Stimulated activated CD4-positive, alpha-beta T cell treated with anti-CD3 and anti-CD28 coated beads, Interleukin-12 subunit alpha, Interleukin-12 subunit beta, amount 100 ng/mL, for 24 hours (primary cell): ENCODE measurements at places on chromosomes 11 and 22.

GRCh38 chr11:128424271-128424711 lies 163.1 kb downstream of the ETS1 start:
- DNase-seq: no peak

DNA sequence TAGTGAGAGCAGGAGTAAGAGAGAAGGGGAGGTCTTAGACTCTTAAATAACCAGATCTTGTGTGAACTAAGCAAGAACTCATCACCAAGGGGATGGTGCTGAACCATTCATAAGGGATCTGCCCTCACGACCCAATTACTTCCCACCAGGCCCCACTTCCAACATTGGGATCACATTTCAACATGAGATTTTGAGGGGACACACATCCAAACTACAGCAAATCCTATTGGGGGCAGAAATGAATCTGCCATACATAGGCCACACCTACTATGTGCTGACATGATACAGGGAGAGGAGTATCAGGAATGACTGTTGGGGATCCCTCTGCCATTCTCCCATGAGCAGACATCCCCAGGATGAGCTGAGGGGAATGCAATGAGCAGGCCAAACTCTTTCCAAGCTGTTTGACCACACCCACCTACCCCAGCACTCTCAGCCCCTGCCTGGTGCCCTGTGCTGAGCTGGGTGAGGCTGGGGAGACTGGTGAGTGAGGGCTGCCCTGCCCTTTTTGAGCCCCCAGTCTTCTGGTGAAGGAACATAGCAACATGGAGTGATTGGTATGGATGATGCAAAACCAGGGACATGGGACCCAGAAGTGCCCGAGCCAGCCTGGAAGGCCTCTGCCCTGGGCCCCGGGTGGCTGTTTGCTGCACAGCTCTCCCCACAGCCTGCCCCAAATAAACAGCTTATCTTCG lies 1.2 kb upstream of the GTSE1 start:
- no peak for DNase-seq

DNA sequence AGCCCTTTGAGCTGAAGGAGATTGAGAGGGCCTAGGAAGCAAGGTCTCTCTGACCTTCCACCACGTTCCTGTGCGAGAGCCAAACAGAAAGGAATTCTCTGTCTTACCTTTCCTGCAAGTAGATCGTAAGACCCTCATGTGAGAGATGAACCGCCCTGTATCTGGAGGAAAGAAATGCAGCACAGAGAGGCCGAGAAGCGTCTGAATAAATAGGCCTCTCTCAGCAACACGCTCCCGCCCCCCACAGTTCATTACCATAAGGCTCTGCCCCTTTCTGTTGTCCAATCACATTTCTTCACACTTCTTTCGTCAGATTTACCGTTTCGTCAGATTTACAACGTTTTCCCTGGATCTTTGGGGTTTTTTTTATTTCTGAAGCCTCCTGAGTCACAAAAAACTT lies 90.3 kb downstream of the BLID start:
- DNase-seq: no peak

DNA sequence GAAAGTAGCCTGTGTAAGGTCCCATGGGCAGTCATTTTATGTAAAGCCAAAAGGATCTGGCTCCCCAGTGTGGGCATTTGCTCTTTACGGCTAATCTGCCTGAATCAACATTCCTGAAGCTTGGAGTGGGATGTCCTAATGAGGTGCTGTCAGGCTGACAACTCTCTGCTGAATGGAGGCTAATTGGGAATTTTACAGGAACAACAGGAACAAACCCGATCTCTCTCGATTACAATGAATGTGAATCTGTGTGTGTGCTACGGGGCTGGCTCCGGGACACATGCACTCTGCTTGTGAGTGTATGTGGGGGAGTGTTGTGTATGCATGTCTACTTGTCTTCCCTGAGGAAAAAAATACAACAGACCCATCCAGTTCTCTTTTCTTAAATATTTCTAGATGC lies 415.2 kb downstream of the TENM4 start:
- no peak for DNase-seq

GRCh38 chr11:134277183-134278001 lies 1.2 kb downstream of the GLB1L3 start:
- no peak for DNase-seq

DNA sequence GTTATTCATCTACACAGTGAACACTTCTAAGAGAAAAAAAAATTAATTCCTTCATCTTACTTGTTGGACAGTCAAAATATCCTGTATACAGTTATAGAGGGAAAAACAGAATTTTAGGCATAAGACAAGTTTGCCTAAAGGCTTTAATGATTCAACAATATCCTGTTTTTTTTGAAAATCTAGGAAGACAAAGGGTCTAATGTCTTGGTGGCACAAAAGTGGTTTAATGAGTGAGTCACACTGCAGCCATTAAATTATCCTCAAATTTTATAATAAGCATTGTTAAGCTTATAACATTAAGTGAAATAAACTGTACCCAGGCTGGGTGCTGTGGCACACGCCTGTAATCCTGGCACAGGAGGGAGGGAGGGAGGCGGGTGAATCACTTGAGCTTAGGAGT lies 72.9 kb downstream of the GAB2 start:
- no peak for DNase-seq

GRCh38 chr11:68749229-68750123 lies 1.8 kb downstream of the TESMIN start:
- DNase-seq: no peak

- no peak for DNase-seq
Measured at GRCh38 chr22:23754980-23755636, 883 bp upstream of the VPREB3 start.

- DNase-seq: no peak
Measured at GRCh38 chr11:78397398-78397797, 20.2 kb downstream of the GAB2 start.

GRCh38 chr22:41563051-41563711 lies 2.4 kb downstream of the CSDC2 start:
- no peak for DNase-seq

DNA sequence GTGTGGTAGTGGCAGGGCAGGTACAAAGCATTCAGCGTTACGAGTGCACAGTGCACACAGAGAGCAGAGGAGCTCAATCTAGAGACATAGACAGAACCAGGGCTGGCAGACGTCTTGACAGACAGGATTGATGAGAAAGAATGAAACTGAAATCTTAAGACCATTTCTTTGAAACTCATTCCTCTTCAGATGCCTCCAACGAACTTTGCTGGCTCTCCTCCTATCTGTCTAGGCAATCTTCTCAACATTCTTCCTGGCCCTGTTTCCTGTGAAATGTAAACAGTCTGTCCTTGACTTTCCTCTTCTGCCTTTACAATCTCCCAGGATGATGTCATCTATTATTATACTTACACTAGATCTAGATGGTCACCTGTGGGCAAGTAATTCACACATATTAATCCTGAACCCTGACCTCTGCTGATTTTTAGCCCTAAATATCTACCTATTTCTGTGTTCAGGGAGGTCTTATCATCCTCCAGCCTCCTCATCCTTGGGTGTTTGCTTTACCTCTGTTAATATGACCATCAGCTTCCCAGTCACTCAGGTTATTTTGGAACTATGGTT lies 119.5 kb downstream of the ENTHD1 start:
- DNase-seq: peak; percentile 4

GRCh38 chr22:28017859-28018258 lies 98.8 kb upstream of the PITPNB start:
- DNase-seq: no peak

DNA sequence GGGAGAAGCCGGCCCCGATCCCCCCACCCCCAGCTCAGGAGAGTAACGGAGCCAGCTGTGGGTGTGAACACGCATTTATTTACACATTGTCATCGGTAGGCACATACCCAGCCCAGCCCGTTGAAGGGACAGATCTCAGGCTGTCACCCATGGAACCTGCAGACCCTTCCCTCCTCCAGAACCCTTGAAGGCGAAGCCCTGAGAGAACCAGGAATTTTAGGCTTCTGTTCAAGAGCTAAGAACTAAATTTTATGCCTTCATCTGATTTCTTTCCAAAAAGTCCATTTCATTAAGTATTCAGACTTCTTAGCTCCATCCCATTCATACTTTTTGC lies 379 bp upstream of the BRMS1 start:
- DNase-seq: no peak

DNA sequence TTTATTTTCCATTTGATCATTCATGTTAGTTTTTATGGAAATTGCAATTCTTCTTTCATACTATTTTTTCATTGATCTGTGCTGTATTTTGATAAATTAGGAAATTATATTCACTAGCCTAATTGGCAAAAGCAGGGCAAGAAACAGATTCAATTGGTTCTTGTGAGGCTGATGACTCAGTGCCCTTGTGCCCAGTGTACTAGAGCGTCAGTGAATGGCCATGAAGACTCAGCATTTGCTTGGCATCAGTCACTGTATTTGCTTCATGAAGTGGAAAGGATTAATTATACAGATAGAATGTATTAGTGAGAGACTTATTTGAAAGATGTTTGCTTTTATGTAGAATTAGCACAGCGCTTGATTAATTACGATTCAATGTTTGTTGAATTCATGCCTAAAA lies 31.8 kb downstream of the MRGPRX1 start:
- no peak for DNase-seq

- DNase-seq: no peak
Measured at GRCh38 chr22:22068025-22068424, 85.4 kb upstream of the TOP3B start.

- DNase-seq: no peak
Measured at GRCh38 chr11:13687271-13687670, 18.8 kb downstream of the FAR1 start.

- DNase-seq: no peak
Measured at GRCh38 chr11:128765571-128766549, 72.0 kb downstream of the FLI1 start.

GRCh38 chr11:94593030-94593429 lies 25.9 kb downstream of the PIWIL4 start:
- DNase-seq: no peak

DNA sequence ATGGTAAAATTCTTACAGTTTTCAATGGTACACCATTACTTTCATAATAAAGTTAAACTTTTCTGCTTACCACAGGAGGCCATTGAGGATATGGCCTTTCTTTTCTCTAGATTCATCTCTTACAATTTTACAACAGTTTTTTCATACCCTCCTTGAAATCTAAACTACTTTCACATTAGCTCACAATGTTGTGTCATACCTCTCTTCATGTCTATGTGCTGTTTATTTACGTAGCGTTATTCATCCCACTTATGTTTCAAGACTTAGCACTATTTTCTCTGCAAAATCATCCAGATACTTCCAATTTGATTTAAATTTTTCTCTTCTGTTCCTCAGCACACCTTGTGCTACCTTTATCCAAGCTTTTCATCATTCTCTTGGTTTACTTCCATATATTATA lies 123.3 kb downstream of the METTL15 start:
- DNase-seq: no peak

GRCh38 chr22:26768952-26769351 lies 111.6 kb downstream of the MIAT start:
- no peak for DNase-seq

GRCh38 chr11:119972281-119972680 lies 165.6 kb downstream of the TRIM29 start:
- no peak for DNase-seq

GRCh38 chr11:1447845-1448825 lies 38.4 kb downstream of the MOB2 start:
- DNase-seq: no peak

DNA sequence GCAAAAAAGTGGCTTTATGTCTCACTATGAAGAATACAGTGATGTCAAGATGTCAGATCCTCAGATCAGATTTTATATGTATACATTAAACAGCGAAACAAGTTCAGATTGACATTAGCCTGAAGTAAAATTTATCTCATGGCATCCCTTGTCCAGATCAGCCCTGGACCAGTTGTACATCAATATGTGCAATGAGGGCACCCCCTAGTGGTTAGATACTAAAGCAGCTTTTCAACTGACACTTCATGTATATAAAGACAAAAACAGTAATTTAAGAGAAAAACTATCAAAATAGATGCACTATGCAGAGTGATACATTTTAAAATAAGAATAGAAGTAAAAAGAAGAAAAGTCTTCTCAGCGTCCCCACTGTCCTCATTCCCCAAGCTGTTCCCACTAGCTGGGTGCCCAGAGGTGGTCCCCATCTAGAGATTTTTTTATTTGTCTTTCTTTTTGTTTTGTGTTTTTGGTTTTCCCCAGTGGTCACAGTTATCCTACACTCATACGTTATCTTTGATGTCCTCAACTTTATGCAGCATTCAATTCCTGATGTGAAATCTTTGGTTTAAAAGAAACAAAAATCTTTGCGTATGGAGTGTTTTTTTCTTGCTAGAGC lies 2193.4 kb upstream of the RAG2 start:
- no peak for DNase-seq

- DNase-seq: no peak
Measured at GRCh38 chr11:66484806-66485380, 4.7 kb downstream of the DPP3 start.

GRCh38 chr11:134740590-134741261 lies 328.7 kb upstream of the B3GAT1 start:
- no peak for DNase-seq

GRCh38 chr22:40244586-40244985 lies 66.9 kb downstream of the TNRC6B start:
- no peak for DNase-seq

DNA sequence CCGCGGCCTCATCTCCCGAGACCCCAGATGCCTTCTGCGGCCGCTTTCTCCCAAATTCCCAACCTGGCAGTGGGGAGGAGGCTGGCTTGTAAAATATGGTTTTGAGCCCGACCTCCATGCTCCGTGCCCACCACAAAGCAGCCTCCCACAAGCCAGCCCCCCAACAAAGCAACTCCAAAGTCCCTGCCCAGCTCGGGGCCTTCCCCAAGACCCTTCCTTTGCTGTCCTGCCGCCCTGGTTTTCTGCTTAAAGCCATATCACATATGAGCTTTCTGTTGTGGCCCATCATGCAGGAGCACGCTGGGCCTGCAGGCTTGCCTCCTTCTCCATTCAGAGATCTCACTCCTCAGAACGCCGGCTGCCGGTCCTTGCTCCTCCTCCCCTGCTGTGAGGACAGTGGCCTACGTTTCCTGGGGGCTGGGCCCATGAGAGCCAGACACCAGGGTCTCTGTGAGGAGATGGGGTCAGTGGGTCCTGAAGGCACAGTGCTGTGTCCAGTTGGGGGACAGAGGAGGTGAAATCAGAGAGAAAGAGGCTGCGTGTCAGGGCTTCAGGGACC lies 680.0 kb downstream of the BRD1 start:
- no peak for DNase-seq

DNA sequence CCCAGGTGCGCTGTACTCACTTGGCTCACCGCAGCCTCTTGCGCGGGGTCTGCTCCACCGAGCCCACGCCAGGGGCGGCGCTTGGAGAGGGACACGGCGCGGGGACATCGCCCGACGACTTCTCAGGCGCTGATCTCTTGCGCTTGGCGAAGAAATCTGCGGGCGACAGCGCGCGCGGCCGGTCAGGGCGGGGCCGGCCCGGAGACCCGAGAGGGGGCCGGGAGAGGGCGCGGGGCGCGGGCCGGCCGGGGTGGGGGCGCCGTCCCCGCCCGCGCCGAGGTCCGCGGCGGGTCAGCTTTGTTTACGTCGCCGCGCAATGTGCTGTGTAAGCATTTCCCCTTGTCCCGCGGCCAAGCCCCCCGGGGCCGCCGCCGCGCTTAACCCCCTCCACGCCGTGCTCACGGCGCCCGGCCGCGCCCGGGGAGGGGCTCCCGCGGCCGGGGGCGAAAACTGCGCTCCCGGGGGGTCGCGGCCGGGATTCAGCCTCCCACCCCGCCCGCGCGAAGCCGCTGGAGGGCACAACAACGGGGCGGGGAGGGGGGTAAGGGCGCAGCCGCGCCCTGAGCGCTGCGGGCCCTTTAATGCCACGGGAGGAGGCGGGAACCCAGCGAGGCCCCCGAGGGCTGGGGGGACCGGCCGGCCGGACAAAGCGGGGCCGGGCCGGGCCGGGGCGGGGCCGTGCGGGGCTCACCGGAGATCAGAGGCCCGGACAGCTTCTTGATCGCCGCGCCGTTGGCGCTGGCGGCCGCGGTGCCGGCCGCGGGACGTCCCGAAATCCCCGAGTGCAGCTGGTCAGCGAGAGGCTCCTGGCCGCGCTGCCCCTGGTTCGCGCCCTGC lies 1.4 kb downstream of the CDKN1C start:
- no peak for DNase-seq
